COR-L47 (cell line): ENCODE measurements at places on chromosomes 2 and 18.

GRCh38 chr2:215136669-215137328 is 1.6 kb downstream of the ABCA12 start:
- DNase-seq = no peak

DNA sequence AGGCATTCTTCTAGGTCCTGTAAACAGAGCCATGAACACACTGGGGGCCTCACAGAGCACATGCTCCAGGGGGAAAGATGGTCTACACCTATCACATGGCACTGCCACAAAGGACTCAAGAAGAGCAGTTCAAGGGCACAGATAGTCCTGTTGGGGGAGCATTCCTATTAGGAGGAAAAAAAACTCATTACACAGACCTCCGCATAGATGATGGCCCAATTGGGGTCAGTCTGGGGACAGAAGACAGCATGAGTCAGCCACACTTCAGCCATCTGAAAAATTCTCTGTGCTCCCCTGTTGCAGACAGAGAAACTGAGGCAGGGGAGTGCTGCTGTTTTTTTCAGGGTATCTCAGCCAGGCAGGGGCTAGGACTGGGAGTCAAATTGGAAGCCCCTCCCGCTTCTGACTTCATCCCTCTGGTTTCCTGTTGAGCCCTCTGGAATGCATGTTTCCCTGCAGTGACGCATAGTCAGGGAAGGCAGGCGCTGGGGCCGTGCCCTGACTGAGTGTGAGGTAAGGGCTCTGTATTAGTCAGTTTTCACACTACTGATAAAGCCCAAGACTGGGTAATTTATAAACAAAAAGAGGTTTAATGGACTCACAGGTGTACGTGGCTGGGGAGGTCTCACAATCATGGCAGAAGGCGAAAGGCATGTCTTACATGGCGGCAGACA is 67.9 kb downstream of the RHOB start:
- no peak for DNase-seq

GRCh38 chr18:5040476-5040875 is 156.6 kb downstream of the AKAIN1 start:
- no peak for DNase-seq

DNA sequence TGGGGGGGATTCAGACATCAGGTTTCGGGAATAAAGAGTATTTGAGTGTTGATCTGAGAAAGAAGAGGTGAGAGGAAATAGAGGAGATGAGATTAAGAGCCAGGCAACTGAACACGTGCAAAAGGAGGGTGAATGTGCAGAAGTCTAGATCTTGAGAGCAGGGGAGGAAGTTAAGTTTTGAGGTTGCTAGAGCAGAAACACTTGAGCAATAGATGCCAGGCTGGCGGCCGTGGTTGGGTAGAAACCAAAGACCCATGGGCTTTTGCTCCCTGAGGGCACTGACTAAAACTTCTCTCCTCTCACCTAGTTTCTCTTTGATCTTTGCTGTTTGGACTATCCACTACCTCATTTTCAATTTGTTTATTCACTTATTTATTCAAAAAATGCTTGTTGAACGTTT is 116.0 kb downstream of the CDC42EP3 start:
- no peak for DNase-seq

- no peak for DNase-seq
Observed at GRCh38 chr2:27889774-27890145, 427 bp downstream of the RBKS start.

GRCh38 chr18:74486119-74486849 is 9.9 kb upstream of the CNDP2 start:
- DNase-seq = no peak

GRCh38 chr2:100980046-100980445 is 22.0 kb upstream of the RPL31 start:
- DNase-seq = no peak

DNA sequence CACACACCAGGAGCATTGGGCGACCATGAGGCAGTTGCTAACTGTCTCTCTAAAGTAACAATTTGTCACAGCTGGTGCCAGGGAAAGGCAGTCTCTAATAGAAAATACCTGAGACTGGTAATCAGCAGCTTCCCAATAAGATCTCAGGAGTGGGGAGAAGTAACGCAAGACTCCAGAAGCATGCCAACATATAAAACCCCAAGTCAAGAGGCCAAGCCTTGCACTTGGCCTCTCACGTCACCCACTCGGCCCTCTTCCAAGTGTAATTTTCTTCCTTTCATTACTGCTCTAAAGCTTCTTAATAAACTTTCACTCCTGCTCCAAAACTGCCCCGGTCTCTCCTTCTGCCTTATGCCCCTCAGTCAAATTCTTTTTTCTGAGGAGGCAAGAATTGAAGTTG is 455.6 kb upstream of the ACVR2A start:
- DNase-seq = no peak

DNA sequence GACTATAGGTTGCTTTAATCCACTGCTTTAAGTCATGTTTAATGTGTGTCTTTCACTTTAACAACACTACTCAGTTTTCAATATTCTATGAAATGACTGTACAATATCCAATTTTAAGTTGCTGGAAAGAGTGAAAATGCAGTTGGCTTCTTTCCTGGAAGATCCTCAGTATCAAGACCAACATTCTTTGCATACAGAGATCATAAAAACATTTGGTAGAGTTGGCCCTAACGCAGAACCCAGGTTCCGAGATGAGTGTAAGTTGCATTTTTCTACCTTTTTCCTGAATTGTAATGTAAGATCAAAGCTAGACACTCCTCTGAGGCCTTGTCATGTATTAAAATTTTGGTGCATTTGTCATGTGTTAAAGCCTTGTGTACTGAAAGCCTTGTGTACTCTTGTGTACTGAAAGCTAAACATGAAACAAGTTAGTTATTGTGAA is 42.9 kb upstream of the TNFRSF11A start:
- DNase-seq = no peak

GRCh38 chr18:36831139-36831538 is 2.2 kb downstream of the KIAA1328 start:
- no peak for DNase-seq

DNA sequence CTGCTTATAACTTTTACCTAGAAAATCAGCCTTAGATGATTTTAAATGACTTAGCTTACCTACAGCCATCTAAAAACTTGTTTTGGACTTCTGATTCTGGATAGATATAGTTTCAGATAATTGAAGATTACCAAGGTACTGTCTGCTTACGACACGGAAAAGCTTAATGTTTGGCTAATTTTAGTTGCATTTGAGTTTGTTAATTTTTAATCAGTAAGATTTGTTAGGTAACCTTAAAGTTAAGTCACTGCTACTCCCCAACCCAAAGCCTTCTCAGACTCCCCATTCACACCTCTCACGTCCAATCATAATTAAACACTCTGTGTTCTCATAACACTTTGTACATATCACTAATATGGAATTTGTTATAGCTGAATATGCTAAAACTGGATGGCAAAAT is 190.6 kb upstream of the VWC2L start:
- DNase-seq = no peak

- DNase-seq = no peak
Observed at GRCh38 chr2:184067502-184067901, 530.8 kb upstream of the ZNF804A start.

- no peak for DNase-seq
Observed at GRCh38 chr18:42414756-42415454, 459.9 kb downstream of the PIK3C3 start.

DNA sequence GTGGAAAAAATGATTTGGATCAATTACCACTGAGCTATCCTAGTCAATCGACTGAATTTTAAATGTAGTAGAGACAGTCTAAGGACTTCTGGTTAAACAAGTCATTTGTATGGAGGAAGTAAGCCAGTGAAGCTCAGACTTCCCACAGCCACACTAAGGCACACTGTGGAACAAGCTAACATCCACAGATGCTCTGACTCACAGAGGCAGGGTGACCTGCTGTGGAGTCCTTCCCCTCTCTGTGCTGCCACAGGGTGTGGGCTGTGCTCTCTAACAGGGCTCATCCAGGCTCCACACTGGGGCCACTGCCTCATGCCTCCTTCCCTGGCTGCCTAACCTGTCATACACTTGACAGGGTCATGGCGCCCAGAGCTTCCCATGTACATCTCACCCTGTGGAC is 351.0 kb downstream of the GALR1 start:
- no peak for DNase-seq

GRCh38 chr2:20919297-20919800 is 96.4 kb upstream of the LDAH start:
- no peak for DNase-seq

GRCh38 chr2:156083763-156084493 is 248.6 kb downstream of the NR4A2 start:
- DNase-seq = no peak

DNA sequence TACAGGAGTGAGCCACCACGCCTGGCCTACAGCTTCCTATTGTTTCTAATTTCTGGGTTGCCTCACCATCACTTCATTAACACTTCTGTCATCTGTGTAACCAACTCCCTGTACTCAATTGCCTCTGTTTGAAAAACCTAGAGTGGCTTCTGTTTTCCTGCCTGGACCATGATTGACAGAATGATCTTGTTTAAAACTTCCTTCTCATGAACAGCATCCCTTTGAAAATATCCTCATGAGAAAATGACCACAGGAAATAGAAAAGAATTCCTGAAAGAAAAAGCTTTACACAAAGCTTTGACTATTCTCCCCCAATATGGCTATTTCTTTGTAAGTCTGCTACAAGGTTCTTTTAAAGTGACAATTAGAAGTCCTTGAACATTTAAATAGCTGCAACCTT is 672.3 kb downstream of the ARHGAP15 start:
- no peak for DNase-seq

- no peak for DNase-seq
Observed at GRCh38 chr2:1371082-1371481, 42.2 kb upstream of the TPO start.

DNA sequence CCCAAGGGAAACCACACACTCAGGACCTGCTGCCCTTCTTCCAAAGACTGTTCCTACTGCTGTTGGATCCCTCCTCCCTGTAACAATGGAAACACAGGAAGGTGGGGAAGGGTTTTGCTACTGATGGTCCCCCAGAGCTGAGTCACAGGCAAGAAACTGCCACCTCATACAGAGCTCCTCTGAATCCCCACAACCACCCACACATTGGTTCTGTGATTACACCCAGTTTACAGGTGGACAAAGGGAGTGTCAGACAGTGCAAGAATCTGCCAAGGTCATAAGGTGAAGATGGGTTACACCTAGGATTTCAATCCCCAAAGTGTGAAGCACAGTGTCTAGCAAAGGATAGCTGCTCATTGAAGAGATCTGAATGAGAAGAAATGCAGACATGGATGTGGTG is 141.7 kb upstream of the LMAN1 start:
- DNase-seq = no peak

DNA sequence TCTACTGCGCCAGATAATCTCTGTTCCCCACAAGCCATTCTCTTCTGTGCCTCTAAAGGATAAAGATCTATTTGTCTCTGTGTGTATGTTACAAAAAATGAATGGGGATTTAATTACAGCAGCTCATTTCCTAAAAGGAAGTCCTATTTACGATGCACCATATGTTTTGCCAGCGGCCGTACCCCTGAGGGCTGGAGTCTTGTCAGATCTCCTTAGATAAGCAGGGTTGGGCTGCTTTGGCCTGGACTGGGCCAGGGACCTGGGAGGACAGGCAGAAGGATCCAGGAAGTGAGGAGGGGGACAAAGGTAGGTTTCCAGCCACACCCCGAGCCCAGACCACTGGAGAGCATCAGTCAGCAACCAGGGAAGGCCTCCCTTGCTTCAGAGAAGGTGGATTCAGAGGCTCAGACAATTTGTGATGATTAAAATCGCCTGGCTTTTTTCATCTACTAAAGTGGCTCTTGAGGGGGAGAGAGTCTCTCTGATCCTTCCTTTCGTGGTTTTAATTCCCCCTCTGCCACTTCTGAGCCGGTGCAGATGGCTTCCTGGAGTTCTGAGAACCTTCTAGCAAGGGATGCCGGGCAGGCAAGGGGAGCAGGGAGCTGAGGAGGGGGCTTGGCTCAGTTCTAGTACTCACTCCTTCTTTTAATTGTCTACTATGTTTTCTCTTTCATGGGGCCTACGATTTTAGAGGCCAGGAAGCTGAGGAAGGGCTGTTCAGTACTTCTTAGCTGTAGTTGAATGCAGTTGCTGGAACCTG is 42.1 kb downstream of the MYCN start:
- DNase-seq = no peak

GRCh38 chr2:69145204-69145603 is 132.2 kb downstream of the ANTXR1 start:
- DNase-seq = no peak

GRCh38 chr2:238121511-238122286 is 16.8 kb upstream of the KLHL30 start:
- no peak for DNase-seq

DNA sequence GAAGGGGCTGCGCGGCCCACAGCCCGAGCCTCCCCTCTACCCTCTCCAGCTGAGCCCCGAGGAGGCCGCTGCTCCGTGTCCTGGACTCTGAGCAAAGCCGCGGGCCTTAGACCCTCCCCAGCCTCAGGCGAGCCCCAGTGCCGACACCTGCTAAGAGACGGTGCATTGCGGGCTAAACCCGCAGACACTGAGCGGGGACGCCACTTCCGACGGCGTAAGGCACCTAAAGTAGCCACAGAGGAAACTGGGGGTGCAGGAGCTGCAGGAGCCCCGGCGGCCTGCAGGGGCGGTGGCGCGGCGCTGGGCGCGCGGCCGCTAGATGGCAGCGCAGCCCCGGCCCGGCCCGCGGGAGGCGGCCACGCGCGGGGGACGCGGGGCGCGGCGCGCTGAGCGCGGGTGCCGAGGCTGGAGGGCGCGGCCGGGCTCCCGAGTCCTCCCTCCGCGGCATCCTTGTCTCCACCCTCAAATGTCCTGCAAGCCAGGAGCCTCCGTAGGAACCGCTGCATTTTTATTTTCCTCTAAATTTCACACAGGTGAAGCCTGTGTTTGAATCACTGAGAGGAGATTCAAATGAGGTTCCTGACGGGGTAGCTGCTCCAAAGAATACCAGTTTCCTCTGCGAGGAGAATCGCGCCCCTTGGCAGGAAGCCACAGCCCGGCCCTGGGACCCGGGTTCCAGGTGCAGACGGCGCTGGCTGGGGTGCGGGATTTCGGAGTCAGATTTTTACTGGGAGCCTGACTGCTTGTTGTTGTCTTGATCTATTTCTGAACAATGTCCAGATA is 650.5 kb downstream of the GALR1 start:
- peak; percentile 78 for DNase-seq

DNA sequence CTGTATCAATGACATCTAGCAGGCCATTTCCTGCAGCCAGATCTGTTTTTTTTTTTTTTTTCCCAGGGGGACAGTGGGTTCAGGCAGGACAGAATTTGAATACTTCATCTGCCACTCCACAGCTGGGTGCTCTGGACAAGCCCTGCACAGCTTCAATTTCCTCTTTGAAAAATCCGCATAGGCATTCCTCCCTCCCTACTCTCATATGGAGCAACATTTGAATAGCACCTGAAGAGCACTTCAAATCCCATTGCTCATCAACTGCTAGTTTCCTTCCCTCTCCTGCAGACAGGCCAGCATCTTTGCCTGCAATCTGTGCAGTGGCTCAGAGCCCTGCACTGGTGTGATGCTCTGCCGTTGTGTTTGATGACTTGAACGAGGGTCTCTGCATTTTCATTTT is 326.3 kb downstream of the TSN start:
- DNase-seq = no peak

DNA sequence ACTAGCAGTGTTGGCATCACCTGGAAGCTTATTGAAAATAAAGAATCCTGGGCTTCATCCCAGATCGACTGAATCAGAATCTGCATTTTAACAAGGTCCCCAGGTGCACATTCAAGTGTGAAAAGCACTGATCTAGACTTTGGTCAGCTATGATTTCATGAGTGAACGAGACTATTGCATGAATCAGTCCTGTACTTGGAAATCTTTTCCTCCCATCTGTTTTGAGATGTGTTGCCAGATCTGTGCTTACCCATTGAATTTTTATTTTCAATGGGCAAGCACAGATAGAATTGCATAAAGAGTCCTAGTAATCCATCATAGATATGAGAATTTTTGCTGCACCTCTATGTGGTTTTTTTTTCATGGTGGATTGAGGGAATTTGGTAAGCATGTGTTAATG is 64.0 kb downstream of the PMS1 start:
- no peak for DNase-seq
